ENCODE measurements at places on chromosomes 3 and 15.

GRCh38 chr15:52287114-52287513, 8.5 kb downstream of the MYO5C start:
- DNase-seq: no peak

- DNase-seq: no peak
These were observed 37.9 kb downstream of the CPA3 start for GRCh38 chr3:148903022-148903442.

DNA sequence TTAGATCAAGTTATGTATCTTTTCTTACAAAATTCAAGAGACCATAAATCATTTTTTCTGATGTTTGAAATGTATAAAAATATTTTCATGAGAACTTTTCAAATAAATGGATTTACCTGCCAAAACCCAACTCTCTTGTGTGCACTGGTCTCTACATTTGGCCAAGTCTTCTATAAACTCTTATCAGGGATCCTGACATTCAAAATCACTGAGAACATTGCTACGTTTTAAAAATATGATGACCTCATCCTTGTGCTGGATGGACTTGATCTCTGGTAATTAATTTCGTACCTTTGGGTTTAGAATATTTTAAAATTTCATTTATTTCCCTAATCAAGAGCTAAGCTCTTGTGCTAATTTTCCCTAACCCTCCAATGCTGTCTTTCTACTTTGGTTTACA, 127.4 kb downstream of the ATP8B4 start:
- DNase-seq: no peak

DNA sequence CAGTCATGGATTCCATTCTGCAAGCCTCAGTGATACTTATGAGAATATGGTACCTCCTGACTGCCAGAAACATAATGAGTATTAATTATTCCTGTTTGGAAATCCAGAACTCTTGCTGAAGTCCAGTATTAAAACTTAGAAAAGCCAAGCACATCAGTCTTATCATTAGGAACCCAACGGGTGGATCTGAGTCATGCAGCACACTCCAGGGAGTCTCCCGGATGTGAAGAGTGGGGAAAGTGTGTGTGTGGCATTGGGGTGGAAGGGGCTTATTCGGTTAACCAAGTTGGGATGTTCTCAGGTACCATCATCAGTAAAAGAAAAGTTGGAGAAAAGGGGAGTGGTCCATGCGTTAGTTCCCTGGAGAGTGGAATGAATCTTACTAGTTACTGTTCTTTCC, 181.1 kb downstream of the PLCL2 start:
- no peak for DNase-seq

GRCh38 chr15:76377751-76378150, 41.2 kb downstream of the ISL2 start:
- no peak for DNase-seq

GRCh38 chr3:186567072-186567921, at the start of gene TBCCD1:
TBCCD1 (minus strand) TSS chr3:186567339; CDS start chr3:186564329, 3,010 bp downstream.
- peak; percentile 79 for DNase-seq

DNA sequence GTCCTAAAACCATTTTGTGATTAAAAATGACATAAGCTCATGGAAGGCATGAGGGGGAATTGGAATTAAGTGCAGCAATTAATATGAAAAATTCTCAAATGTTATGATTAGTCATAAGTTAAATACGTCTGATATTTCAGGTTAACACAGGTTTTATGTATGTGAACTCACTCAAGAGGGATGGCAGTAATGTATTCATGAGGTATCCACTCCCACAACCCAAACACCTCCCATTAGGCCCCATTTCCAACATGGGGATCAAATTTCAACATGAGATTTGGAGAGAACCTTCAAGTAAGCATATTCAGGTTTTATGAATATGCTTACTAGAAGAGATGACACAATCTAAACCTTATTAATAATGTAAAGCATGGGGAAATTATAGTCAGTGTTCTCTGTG, 41.6 kb upstream of the IL20RB start:
- no peak for DNase-seq

DNA sequence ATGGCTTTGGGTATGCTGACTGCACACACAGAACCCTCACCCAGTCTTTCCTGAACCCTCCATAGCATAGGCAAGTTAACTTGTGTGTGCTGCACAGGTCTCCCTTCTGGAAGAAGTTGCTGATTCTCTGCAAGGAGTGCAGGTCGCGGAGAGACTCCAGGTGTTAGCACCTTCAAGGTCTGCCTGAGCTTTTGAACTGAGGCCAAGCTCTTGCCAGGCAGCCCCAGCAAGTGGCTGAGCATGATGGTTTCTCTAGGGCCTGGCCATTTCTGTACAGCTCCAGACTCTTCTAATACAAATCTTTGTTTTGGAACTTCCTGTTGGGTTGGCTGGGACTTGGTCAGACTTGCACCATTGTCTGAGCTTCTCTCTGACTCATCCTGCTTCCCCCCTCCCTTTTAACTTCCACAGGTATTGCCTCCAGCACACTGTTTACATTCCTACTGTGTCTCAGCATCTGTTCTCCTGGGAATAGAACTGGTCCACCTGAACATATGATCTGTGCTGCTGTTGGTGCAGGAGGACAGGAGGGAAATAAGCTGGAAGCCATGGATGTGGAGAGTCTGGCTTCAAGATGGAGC, 53.3 kb downstream of the KY start:
- peak; percentile 21 for DNase-seq

DNA sequence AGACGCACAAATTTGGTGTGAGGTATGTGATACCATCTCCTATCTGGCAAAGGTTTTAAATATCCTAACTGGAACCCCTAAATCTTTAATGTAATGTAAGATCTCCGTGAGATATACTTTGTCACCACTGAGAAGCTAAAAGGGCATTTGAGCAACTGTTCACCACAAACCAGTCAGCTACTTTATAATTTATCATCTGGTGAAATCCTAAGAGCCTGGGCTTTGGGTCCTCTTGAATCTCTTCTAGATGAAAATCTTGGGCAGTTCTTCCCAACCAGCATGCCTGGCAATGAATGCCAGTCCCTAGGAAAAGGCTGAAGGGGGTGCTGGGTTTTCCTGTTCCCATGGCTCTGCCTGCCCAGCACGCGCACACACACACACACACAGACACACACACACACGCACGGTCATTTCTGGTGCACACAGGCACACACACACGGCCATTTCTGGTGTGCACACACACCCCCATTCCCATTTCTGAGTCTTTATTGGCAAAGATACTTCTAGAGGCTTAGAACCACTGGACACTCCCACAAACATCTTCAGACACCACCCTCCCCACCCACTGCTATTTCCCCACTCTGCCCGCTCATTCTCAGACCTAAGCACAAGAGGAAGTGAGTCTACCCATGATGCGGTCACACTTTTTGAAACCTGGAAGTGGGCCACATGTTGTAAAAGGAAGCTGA, 72.6 kb downstream of the MYO1E start:
- peak; percentile 90 for DNase-seq

DNA sequence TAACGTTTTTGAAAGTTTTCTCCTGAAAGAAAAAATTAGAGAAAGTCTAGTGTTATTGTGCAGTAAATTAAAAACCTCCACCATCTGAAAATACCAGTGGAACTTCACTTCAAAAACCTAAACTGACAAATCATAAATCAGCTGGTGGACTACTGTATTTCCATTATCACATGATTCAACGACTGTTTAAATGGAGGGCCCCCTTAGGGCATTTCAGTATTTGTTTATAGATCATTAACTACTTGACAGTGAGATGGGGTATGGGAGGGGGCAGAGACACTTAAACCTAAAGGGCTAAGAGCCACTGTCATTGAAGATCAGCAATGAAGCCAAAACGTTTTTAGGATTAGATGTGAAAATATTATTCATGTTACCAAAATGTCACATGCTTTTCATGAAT, 8.8 kb upstream of the C15orf61 start:
- DNase-seq: no peak

GRCh38 chr3:24389108-24390090, 105.3 kb downstream of the THRB start:
- no peak for DNase-seq

DNA sequence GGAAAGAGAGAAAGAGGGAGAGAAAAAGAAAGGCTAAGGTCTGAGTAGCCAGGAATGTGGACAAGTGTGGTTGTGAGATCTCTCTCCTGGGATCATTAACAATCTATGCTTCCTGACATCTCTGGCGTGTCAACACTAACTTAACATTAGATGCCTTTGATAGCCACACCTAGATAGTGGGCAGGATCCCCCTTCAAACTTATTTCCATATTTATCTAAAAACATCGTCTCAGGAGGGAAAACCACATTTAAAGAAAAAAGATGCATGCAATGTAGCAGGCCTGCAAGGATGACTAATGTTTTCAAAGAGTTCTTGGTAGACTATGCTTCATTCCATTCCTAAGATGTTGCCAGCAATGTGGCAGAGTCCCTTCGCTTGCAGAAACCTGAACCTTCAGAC, 80.9 kb downstream of the MLH1 start:
- DNase-seq: peak; percentile 65

GRCh38 chr15:40466426-40467260, 4.1 kb upstream of the CHST14 start:
- DNase-seq: no peak

DNA sequence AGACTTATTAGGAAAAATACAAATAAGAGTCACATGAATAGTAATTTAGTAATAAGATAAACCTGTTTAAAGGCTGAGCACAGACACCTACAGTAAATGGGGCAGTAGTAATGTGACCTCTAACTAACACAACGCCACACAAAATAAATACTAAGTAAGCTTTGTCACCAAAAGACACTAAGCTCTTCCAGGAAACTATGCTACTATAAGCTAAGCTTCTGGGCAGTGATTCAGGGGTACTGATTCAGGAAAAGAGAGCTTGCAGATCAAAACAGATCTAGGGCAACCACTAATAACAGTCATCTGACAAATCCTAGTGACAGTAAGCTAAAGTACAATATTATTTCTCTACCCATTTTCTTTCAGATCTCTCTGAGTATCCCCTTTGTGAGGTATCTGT, 68.8 kb downstream of the PLOD2 start:
- DNase-seq: no peak

DNA sequence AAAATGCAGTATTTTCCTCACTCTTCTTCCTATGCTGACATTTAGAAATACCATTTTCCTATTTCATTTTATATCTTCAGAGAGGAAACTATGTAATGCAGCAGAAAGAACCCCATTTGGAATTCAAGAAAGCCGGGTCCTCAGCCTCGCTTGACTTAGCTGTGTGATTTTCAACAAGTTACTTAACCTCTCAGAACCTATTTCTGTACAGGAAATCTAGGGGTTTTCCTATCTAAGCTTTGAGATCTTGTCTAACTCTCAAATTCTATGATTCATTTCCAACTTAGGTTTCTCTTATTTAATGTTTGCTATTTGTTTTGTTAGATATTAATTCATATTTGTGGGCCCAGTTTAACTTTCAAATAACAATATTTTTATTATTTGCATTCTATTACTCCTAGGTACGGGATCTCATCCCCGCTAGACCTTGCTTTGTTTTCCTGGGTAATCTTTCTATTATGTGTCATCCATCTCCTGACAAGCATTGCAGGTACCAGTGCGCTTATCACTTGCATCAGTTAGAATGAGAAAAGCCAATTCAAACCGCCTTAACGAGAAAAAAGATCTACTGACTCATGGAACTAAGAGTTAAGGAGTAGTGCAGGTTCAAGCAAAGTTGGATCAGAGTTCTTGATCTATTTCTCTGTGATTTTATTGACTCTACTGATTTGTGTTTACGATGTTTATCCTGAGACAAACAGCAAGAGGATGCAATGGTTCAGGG, 70.6 kb upstream of the BHLHE40 start:
- DNase-seq: no peak

DNA sequence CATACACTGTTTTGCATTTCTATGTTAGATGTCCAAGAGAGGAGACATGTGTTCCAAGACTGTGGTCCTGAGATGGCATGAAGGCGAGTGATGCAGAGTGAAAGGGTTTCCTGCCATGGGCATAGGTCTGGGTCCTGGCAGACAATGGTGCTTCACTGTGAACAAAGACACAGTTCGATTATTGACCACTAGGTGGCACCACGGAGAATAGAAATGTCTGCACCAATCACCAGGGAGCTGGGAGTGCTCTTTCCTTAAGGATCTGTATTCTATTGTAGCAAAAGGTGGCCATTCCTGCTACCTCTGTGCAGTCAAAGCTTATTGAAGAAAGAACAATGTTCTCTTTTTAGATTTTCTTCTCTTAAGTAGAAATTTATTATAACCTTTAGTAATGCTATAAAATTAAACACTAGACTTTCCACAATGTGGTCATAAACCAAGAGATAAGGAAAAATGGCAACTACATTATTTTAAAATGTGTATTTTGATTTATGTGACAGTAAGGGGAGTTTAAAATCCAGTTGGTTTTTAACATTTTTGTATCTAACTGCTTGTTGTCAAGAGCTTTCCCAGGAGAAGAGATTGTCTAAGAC, 88.7 kb downstream of the GABRG3 start:
- DNase-seq: no peak

GRCh38 chr3:123491966-123492587, 43.2 kb upstream of the ADCY5 start:
- no peak for DNase-seq

DNA sequence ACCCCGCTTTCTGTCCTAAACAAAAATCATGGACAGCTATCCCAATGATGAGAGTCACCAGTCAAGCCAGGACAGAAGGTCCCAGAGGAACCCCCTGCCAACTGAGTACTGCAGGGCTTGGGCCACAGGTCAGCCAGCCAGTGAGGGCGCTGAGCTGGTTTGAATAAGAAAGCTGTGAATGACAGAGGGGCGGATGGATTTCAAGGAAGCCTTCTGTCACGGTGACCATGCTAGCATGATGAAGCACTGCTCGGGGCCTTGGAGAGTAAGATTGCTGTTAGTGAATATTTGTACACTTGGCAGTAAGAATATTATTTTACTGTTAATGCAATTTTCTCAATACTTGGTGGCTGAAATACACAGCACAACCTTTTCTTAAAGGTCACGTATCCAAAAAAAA, 734.0 kb upstream of the NR2F2 start:
- DNase-seq: no peak

DNA sequence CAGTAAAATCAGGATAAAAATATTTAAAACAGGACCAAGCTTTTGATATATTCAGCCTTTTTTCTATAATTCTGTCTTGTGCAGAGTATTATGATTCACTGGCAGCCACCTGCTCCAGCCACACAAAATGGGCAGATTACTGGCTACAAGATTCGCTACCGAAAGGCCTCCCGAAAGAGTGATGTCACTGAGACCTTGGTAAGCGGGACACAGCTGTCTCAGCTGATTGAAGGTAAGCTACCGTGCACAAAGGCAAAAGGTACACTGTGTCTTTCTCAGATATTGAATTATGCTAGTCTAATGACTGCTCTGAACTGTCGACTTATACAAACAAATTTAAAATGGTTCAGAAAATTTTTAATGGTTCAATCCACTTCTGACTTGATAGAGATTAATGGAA, 114.2 kb downstream of the HCN4 start:
- no peak for DNase-seq

DNA sequence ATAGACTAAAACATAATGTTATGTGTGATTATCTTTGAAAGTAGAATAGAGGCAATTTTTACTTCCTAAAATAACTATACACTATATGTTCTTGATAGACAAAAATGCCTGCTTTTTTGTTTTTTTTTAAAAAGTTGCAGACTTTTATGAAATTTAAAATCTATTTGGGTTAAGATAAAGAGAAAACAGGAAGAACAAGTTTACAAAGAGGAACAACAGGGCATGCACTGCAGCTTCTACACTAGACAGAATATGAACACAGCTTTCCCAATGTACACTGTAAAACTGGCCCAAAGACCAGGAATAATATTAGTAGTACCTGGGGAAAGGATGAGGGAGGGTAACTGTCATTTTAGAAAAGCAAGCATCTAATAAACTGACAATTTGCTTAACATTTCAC, 53.7 kb downstream of the NR1I2 start:
- DNase-seq: no peak
